ENCODE measurements at places on chromosomes 6 and 20.

- DNase-seq = no peak
Measured at GRCh38 chr20:17835240-17835933, 133.2 kb downstream of the SNX5 start.

DNA sequence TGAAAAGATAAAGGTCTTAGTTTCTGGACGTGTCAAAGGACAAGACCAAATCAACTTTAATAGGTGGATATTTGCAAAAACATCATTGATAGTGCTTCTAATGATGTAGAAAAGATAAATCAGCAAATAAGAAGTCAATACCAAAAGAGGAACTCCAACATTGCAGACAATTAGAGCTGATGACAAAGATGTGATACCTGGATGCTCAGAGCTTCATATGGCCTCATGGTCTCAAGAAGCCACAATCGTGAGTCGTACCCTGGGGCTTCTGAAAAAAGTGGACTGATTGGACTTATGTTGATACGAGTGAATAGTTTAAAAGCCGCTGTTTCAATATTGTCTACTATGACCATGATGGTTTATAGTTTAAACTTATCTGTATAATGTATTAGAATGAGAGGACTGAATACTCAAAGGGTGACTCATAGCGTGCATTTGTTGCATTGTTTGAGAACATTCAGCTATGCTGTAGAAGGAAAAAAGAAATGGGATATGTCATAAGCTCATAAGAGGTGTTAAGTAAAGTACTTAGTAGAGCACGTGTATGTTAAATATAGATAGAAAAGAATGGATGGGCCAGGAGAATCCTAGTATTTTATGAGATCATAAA is 54.6 kb upstream of the RIPOR2 start:
- no peak for DNase-seq

DNA sequence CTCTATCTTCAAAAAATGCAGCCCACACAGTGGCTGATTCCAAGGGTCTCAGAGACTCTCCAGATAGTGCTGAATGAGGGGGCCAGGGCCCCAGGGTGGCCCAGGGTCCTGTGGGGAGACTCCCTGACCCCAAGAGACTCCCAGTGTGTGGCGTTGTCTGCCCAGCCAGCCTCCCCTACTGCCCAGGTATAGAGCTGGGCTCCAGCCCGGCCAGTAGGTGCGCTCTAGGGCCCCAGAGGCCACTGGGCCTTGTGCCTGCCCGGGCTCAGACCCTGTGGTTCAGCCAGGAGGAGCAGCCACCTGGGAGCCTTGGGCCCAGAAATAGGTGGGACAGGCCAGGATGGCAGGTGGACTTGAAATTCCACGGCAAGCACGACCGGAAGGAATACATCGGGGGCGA is 30.3 kb upstream of the GATA5 start:
- DNase-seq = no peak

GRCh38 chr20:21995461-21995860 is 290.0 kb downstream of the PAX1 start:
- DNase-seq = no peak

DNA sequence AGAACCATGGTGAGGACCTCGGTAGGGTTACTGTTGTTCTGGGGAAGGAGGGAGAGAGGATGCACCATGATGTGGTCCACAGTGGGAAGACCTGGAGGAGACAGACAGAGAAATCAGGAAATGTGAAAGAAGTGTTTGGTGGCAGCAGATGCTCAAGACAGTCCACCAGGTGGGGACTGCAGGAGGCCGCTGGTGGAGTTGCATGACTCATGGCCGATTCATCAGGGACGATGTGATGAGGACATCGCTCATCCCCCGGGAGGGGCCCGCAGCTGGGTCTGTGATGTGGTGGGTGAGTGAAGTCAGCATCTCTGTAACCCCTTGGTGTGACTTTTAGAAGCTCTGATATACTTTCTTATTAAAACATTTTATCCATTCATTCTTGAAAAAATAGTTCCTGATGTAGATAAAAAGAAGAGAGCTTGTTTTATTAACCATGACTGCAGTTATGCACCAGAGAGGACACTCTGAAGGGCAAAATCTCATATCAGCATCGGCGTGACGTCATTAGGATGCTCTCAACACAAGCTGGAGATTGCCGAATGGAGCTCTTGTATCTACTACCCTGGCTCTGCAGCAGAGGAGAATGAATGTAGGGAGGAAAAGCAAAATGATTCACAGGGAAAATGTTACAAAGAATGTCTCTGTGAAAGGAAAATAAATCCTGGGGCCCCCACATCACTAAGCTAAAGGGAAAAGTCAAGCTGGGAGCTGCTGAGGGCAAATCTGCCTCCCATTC is 71.2 kb downstream of the RAMACL start:
- no peak for DNase-seq

DNA sequence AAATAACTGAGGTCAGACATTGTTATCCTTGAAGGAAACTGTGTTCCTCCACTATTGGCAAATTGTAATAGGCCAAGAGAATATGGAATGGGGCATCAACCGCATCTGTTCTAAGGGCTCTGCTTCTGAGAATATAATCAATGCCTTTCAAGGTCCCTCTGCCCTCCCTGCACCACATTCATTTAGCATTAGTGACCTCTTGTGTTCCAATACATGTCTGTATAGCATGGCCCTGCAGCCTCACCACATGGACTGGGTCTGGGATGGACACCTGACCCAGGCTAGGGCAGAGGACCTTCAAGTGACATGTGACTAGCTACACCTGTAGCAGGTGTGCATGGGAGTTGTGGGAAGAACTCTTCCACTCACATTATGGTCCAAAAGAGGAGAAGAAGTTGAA is 14.2 kb downstream of the BTN3A1 start:
- no peak for DNase-seq

All from NCI-H1105 (cell line).